ENCODE measurements at places on chromosomes 5 and 9. TPM values are rescaled to one million over a fixed set of nuclear protein-coding genes. Genes with fewer than 3 reads are reported as not detected.

- H3K27ac ChIP-seq, result no peak overlapping the region
- H3K36me3 ChIP-seq, result no peaks in the 10 kb centered on the region
- no peaks in the 10 kb centered on the region for H3K27me3 ChIP-seq
- H3K4me1 ChIP-seq, result no peaks in the 10 kb centered on the region
- no peak overlapping the region for H3K4me3 ChIP-seq
Observed at GRCh38 chr9:6576987-6577386, 68.5 kb downstream of the GLDC start.

DNA sequence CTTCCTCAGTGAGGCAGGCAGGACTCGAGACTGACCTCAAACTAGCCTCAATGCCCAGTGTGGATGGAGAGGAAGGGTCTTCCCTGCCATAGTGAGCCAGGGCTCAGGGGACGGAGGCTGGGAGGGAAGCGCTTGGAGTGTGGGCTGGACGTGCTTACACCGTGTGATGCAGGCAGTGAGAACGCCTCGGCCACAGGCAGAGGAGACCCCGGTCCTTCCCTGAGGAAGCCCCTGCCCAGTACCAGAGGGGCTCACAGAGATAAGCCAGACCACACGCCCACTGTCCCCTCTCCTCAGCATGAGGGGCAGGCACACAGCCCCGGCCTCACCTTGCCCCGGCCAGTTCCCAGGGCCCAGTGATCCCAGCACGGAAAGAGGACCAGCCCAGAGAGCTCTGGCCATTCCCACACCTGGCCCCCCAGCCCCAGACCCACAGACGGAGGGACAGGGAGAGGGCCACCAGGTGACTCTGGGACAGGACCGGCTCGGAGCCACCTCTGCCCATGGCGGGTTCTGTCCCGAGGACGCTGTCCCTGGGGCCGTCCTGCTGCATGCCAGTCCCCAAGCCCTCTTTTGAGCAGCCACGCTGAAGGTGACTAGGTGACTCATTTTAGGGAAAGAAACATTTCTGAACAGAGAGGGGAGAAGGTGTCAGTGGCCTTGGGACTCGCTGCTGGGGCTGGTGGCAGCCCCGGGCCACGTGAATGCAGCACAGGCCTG, 6.0 kb upstream of the NSMF start:
- no peaks in the 10 kb centered on the region for H3K36me3 ChIP-seq
- peaks cover 2% of the 10 kb centered on the region for H3K27me3 ChIP-seq
- H3K4me3 ChIP-seq, result no peak overlapping the region
- no peaks in the 10 kb centered on the region for H3K4me1 ChIP-seq

The MEGF10 gene
- total RNA-seq, result under 0.01 TPM

DNA sequence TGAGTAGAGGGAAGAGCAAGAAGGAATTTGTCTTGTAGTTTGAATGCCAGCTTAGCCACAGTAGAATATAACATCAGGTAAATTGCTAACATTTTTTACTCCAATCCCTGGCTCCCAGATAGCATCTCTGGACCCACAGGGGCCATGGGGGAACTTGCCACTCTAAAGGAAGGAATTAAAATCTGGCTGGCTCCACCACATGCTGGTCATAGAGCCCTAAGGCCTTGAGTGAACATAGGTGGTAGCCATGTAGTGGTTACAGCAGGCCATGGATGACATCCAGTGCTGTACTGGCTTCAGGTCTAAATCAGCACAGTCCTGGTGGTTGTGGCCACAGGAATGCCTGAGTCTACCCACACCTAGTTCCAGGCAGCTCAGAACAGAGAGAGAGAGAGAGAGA, 109.9 kb upstream of the RGMB start:
- DNase-seq, result no peak
- no peaks in the 10 kb centered on the region for H3K4me1 ChIP-seq
- no peak overlapping the region for H3K4me3 ChIP-seq
- H3K36me3 ChIP-seq, result no peaks in the 10 kb centered on the region
- H3K27me3 ChIP-seq, result no peaks in the 10 kb centered on the region

The CORO2A gene
- under 0.01 TPM for total RNA-seq

- H3K4me3 ChIP-seq, result no peak overlapping the region
- peak; percentile 13 for DNase-seq
- H3K27me3 ChIP-seq, result no peaks in the 10 kb centered on the region
Observed at GRCh38 chr5:103271570-103272289, 13.2 kb downstream of the MACIR start.

DNA sequence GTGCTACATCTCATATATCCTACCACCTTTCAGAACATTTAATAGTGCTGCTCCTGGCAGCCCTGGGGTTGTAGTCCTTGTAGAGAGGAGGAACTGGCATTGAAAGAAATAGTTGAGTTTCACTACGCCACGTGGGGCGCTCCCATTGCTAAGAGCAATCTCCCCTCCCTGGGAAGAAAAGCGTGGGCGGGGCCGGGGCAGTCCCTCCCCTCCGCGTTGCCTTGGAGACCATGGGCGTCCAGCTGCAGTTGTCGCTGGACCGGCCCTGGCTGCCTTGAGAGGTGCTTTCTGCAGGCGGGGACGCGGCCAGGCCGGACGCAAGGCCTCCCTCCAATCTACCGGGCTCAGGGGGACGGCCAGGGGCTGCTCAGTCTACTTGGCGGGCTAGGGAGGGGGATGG, 368 bp upstream of the CCDC180 start:
- DNase-seq, result peak; percentile 67
- H3K36me3 ChIP-seq, result no peaks in the 10 kb centered on the region
- H3K27me3 ChIP-seq, result peaks cover 3% of the 10 kb centered on the region

GRCh38 chr5:126852841-126853271, 75.9 kb downstream of the LMNB1 start:
- no peak overlapping the region for H3K4me3 ChIP-seq
- no peaks in the 10 kb centered on the region for H3K36me3 ChIP-seq
- no peak for DNase-seq
- H3K27ac ChIP-seq, result no peak overlapping the region
- H3K4me1 ChIP-seq, result peaks cover 5% of the 10 kb centered on the region
- H3K27me3 ChIP-seq, result no peaks in the 10 kb centered on the region

The MED22 gene
- total RNA-seq, result 17.8 TPM

The TIMD4 gene
- total RNA-seq, result not detected

The LHX6 gene
- total RNA-seq, result not detected

DNA sequence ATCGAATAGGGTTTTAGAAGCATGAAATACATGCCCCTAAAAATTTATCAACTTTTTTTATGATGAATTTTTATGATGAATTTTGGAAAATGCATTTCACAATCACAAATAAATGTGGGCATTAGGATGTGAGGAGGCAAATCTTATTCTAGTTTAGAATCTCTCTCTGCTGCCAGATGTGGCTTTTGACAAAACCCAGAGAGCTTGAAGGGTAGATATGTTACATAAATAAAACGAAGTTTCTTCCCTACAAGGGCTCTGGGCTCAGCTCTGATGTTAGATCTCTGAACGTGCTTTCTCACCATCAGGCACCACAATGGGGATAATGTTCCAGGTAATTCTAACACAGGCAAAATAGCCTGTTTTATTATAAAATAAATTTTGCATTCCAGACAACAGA, 102.3 kb upstream of the ADAMTSL1 start:
- no peak overlapping the region for H3K4me3 ChIP-seq
- H3K4me1 ChIP-seq, result no peaks in the 10 kb centered on the region
- no peaks in the 10 kb centered on the region for H3K36me3 ChIP-seq
- no peaks in the 10 kb centered on the region for H3K27me3 ChIP-seq
- no peak overlapping the region for H3K27ac ChIP-seq

GRCh38 chr9:82593501-82593900, 469.4 kb downstream of the RASEF start:
- H3K4me3 ChIP-seq, result no peak overlapping the region
- H3K4me1 ChIP-seq, result no peaks in the 10 kb centered on the region
- H3K27ac ChIP-seq, result no peak overlapping the region
- no peaks in the 10 kb centered on the region for H3K27me3 ChIP-seq
- no peak for DNase-seq
- H3K36me3 ChIP-seq, result no peaks in the 10 kb centered on the region

GRCh38 chr9:99506747-99507348, 284.8 kb downstream of the SEC61B start:
- H3K4me3 ChIP-seq, result no peak overlapping the region
- H3K27me3 ChIP-seq, result no peaks in the 10 kb centered on the region
- no peaks in the 10 kb centered on the region for H3K36me3 ChIP-seq
- DNase-seq, result no peak

DNA sequence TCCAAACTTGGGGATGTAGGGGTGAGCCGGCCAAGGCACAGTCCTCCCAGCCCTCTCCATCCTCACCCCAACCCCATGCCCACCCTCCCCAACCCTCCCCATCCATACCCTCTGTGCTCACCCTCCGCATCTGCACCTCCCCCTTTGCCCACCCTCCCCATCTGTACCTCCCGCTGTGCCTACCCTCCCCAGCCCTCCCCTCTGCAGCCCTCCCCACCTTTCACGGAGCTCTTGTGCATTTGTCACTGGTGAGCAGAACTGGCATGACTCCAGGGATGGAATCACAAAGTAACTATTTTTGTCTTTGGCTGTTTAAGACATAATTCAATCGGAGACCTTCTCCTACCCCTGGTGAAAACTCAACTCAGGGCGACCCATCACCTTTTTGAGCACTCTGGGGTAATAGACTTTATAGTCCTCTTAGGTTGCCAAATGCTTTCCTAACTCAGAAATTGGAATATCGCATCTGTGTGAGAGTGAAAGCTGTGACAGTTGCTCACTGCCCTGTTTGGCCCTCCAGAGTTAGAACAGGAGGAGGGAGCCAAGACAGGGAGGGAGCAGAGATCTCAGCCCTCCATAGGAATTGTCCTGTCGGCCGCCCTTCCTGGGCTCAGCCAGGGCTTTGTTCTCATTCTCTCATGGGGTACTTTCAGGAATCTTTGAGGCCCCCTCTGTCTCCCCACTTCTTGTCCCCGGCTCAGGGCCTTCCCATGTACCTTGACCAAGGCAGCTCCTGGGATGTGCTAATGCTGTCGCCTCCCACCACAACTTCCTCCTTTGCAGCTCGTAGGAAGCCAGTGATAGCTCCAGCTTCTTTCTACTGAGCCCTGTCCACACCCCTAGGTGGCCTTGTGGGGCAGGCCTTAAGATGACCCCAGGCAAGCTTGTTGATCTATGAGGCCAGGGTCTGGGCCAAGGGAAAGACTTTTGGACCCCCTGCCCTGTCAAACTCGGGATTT, 36.2 kb downstream of the OTULIN start:
- H3K36me3 ChIP-seq, result peaks cover 7% of the 10 kb centered on the region
- H3K27ac ChIP-seq, result no peak overlapping the region
- no peak for DNase-seq
- H3K27me3 ChIP-seq, result no peaks in the 10 kb centered on the region
- H3K4me1 ChIP-seq, result no peaks in the 10 kb centered on the region

GRCh38 chr9:78958892-78959291, 612.9 kb upstream of the TLE4 start:
- no peaks in the 10 kb centered on the region for H3K4me1 ChIP-seq
- no peak overlapping the region for H3K4me3 ChIP-seq
- no peaks in the 10 kb centered on the region for H3K36me3 ChIP-seq
- no peak overlapping the region for H3K27ac ChIP-seq

- no peaks in the 10 kb centered on the region for H3K4me1 ChIP-seq
- DNase-seq, result no peak
- H3K27me3 ChIP-seq, result no peaks in the 10 kb centered on the region
- H3K27ac ChIP-seq, result no peak overlapping the region
- no peak overlapping the region for H3K4me3 ChIP-seq
- no peaks in the 10 kb centered on the region for H3K36me3 ChIP-seq
Observed at GRCh38 chr9:91764661-91765060, 185.4 kb downstream of the ROR2 start.

The SLC36A2 gene
- not detected for total RNA-seq

The FOXD1 gene
- 0.77 TPM for total RNA-seq

GRCh38 chr9:125646621-125647100, 60.3 kb downstream of the MAPKAP1 start:
- peaks cover 12% of the 10 kb centered on the region for H3K4me1 ChIP-seq
- H3K27ac ChIP-seq, result no peak overlapping the region
- H3K4me3 ChIP-seq, result peak overlapping the region; percentile 1
- H3K36me3 ChIP-seq, result no peaks in the 10 kb centered on the region
- H3K27me3 ChIP-seq, result no peaks in the 10 kb centered on the region
- no peak for DNase-seq

DNA sequence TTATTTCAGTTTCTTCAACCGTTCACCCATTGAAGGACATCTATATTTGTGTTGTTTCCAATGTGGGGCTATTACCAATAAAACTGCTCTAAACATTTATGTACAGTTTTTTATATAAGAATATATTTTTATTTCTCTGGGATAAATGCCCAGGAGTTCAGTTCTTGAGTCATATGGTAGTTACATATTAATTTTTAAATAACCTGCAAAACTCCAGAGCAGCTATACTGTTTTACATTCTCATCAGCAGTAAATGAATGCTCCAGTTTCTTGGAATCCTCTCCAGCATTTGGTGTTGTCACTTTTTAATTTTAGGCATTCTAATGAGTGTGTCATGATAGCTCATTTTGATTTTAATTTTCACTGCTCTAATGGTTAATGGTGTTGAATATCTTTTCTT, 36.2 kb downstream of the CDK7 start:
- peaks cover 2% of the 10 kb centered on the region for H3K4me1 ChIP-seq
- no peak overlapping the region for H3K27ac ChIP-seq
- H3K27me3 ChIP-seq, result no peaks in the 10 kb centered on the region
- no peak overlapping the region for H3K4me3 ChIP-seq
